BJ (cell line): ENCODE measurements at places on chromosomes 1 and 21.

DNA sequence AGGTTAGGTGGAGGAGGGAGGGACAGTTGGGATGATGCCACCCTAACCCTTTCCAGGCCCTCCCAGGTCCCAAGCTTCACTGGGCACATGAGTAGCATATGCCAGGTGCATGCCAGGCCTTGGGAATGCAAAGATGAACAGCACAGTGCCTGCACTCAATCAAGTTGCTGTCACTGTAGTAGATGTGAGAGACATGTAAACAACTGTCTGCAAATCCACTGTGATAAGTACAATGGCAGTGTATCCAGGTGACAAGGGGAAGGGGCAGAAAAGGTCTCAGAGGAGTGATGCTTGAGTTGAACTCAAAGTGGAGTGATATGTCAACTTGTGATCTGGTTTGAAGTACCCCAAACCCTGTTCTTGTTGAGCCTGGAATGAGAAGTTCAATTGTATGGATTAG is 49.5 kb upstream of the LRRN2 start:
- no peak for DNase-seq

- DNase-seq = no peak
Observed at GRCh38 chr1:223202376-223203033, 59.5 kb upstream of the TLR5 start.

DNA sequence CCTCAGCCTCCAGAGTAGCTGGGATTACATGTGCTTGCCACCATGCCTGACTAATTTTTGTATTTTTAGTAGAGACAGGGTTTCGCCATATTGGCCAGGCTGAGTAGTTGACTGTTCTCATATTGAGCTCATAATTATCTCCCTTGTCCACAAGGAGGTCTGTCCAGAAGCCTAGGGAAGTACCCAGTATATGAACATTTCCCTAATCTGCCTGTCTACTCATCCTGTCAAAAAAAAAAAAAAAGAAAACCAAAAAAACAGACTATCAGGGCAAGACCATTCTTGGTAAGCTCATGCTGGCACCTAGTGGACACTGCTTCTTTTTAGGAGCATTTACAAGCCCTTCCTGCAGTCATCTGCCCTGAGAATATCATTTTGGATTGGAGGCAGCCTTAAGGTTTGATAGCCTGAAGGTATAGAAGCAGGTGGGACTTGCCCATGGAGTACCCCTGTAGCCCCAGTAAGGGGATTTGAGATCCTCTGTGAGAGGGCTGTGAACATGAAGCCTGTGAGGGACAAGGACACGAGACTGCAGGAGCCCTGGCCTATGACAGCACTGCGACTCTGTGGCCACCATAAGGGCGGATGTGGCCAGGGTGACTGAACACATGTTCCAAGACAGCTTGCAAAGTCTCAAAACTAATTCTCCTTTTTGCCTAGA is 10.8 kb upstream of the DUSP12 start:
- no peak for DNase-seq

- DNase-seq = no peak
Observed at GRCh38 chr1:22184892-22185612, 42.2 kb upstream of the WNT4 start.

DNA sequence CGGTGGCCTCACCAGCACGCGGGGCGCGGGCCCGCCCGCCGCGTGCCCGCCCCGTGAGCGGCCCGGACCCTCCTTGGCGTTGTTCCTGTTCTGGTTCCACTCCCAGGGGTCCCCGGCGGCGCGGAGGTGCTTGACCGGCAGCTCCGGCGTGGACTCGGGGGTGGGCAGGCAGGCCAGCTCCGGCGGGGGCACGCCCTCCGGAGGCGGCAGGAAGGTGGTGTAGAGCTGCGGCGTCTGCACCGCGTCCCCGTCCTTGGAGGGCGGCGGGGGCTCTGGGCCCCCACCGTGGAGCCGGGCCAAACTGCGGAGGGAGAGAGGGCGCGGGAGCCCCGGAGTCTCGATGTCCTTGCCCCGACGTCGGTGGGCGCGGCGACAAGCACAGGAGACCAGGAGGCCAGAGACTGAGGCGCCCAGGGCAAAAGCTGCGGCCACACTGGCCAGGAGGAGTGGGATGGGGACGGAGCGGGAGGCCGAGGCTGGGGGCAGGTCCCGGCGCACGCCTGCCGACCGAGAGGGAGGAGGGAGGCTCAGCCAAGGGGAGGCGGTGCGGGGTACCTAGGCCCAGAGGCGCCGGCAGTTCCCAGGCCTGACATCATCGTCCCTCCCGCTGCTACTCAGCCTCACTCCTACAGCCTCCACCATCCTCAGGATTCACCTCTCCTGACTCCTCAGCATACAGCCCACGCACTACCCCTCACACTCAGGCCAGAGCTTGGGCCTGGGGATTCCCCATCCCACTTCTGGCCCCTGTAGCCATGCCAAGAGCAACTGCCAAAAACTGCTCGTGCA is 13.2 kb downstream of the SEMA6C start:
- DNase-seq = no peak

GRCh38 chr1:229862017-229862774 is 204.8 kb upstream of the GALNT2 start:
- DNase-seq = no peak

DNA sequence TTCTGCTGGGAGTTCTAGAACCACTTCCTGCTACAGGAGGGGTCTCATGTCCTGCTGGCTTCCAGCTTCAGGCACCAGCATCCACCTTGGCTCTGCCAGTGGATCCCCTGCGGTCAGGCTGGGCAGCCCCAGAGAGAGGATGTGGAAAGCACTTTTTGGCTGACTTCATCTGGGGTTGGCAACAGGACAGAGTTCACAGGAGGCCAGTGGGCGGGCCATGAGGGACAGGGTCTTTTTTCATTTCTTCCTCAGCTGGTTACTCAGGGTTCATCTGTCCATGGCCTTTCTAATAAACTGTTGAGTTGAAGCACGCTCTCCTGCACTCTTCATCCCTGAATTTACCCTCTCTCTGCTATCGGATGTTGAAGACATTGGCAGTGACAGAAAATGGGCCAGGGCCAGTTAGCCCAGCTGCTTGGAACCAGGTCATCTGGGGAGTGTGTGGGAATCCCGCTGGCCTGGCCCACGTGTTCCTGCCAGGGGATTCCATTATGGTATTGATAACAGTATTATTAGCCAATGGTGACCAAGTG is 45.2 kb downstream of the RPS6KA1 start:
- no peak for DNase-seq

DNA sequence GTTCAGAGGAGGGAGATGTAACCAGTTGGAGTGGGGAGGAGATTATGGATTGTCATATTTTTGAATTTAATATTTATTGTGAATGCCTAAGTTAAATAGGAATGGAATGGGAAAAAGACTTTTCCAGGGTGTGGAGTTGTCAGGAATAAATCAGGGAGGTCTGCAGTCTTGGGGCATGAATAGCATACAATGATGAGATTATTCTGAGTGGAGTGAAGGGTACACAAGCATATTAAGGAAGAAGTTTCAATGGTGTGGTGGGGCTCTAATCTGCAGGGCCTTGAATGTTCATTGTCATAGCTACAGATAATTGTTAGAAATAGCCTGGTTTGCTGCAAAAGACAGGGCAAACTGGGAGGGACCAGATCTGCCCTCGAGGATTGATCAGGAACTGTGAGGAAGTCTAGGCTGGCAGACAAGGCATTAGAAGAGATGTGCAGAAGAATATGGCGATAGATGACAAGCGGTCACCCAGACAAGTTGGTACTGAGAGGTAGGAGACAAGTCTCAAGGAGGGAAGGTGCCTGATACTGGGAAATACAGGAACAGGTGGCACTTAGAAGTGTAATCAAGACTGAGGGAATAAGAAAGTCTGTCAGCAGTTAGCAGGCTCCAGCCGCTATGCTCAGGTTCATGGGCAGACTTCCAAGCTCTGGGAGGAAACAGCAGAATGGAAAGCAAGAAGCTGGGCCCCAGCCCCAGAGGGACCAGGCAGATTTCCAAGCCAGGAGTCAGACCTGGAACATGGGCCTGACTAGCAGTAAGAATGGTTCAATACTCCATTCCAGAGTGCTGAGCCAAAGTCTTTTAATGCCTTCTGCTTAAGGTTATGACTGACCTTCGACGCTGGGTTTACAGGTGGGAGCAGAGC is 20.9 kb upstream of the RGL1 start:
- no peak for DNase-seq

- DNase-seq = no peak
Observed at GRCh38 chr1:12341667-12342066, 111.8 kb downstream of the VPS13D start.

DNA sequence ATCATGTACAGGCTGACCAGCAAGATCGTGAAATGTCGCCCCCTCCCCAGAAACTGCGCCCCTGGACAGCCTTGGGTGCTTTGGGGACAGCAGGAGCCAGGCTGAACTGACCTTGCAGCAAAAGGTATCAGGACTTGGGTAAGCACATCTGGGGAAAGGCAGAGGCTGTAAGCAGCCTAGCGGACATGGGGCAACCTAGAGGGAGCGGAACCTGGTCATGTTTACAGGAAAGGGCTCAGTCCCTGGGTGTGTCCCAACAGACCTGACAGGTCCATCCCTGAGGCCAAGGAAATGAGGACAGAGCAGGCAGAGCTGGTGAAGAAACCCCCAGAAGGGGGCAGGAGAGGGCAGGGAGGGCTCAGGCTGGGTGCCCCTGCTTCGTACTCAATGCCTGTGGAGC is 3.1 kb upstream of the S100A8 start:
- no peak for DNase-seq

DNA sequence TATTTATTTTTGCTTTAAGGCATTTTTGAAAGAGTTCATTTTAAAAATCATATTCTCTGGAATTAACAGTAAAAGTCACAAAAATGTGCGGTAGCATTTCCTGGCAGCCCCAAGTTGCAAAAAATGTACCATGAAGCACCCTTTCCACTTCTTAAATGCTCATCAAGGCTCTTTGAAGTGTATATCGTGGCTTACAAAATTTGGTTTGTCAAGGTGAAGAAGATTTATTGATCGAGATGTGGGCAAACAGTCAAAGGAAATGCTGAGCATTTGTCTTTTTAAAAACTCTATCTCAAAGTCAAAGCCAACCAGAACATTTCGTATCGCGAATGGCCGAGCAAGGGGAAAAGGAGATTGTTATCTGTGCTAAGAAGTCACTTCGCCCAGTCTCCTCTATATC is 277.5 kb upstream of the KAZN start:
- DNase-seq = no peak

GRCh38 chr21:17578876-17579275 is 33.8 kb downstream of the BTG3 start:
- DNase-seq = no peak

DNA sequence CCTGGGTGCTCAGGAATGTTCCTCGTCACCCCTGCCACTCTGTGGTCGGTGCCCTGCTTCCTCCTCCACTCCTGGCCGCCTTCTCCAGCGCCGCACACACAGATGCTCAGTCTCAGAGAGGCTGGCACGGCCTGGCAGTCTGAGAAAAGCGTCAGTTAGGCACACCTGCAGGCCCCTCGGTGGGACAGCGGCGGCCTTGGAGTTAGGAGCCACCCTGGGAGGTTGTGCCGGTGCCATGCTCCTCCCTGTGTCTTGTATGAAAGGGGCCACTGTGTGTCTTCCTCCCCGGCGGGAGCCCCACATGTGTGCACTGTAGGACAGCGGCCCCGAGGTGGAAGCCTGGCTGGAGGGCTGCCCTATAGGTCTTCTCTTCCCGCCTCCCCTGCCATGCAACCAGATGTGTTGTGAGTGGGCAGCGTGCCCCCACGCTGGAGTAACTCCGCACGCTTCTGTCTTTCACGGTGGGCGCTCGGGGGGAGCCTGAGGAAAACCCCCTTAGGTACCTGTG is 145.2 kb downstream of the PGBD5 start:
- DNase-seq = no peak

- DNase-seq = no peak
Observed at GRCh38 chr21:33403786-33404585, 773 bp downstream of the IFNGR2 start.

GRCh38 chr1:161989786-161990185 is 33.9 kb downstream of the OLFML2B start:
- DNase-seq = no peak

GRCh38 chr1:221327954-221328353 is 413.9 kb downstream of the DUSP10 start:
- no peak for DNase-seq

- DNase-seq = no peak
Observed at GRCh38 chr1:209882942-209883340, 55.1 kb upstream of the SYT14 start.

DNA sequence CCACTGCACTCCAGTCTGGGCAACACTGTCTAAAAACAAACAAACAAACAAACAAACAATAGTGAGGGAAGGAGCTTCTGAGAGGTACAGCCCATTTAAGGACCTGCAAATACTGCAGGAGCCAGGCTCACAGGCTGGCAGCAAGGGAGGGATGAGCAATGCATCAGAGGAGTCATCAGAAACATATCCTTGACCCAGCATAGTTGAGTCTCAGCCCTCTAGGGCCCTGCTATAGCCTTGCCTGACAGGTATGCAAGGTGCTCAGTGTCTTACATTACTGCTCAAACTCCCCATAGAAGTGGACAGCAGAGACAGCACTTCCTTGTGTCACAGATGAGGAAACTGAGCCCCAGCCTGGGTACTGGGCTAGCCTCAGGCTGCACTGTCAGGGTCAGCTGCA is 7.3 kb upstream of the TTC4 start:
- no peak for DNase-seq

- DNase-seq = no peak
Observed at GRCh38 chr1:62722796-62723195, 34.6 kb upstream of the DOCK7 start.

DNA sequence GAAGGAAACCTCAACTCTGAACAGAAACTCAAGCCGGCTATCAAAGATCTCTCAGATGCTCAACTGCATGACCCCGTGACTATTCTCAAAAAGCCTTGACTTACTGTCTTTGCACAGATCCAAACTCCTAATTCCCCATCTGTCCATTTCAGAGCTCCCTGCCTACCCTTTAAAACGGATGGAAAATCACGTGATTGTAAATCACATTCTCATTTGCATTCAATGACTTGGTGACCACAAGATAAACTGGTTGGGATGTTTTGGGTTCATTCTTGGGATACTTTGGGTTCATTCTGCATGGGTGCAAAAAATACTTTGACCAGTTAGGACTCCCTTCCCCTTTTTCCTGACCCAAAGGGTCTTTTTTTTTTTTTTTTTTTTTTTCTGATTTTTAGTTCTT is 41.3 kb upstream of the RUNX1 start:
- no peak for DNase-seq

DNA sequence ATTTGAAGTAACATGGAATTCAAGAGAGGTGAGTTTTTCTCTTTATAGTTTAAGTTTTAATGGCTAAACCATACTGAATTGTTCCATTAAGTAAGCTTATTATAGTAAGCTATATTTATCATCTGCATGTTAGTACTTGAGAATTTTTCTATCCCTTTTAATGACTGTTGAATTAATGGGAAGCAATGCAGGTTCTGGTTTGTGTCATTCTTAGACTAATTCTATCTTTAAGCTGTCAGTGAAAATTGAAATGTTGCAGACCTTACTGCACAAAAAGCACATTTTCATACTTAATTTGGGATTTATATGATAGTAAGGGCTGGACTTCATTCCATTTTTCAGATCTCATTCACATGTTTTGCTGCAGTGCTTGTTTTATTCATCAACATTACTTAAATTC is 25.9 kb downstream of the SRSF11 start:
- DNase-seq = no peak
